Vagina (tissue), 2 donors: ENCODE measurements at places on chromosomes 12 and 14.

GRCh38 chr12:109768901-109769670 is 55.5 kb downstream of the FAM222A start:
- DNase-seq = peak; percentile 34

DNA sequence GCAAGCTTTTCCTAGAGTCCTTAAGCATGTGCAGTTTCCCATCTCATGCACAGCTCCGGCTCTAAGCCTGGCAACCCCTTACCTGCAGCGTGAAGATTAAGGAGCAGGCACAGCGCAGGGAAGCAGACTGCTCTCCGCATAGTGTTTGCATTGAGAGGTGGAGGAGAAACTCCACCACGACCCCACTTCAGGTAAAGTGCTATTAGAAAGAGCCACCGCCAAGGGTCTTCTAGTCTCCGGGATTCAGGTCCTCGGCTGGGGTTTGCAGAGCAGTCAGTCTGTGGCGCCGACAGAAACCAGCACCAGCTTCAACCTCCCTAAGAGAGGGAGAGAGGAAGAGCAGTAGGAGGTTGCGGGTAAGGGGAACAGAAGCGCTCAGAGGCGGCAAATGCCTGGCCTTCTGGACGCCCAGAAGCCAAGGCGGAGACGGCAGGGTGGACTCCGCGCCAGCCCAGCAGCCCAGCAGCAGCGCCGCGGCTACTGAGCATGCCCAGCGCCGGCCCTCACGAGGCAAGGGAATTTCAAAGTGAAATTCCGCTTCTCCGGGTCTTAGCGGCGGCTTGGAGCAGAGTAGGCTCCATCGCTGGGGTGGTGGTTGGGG is at the start of gene PTPRR:
PTPRR (minus strand) TSS at position 488 of the 601 bp plus-strand sequence; CDS start at position 140, 348 bp downstream.
- DNase-seq = no peak

DNA sequence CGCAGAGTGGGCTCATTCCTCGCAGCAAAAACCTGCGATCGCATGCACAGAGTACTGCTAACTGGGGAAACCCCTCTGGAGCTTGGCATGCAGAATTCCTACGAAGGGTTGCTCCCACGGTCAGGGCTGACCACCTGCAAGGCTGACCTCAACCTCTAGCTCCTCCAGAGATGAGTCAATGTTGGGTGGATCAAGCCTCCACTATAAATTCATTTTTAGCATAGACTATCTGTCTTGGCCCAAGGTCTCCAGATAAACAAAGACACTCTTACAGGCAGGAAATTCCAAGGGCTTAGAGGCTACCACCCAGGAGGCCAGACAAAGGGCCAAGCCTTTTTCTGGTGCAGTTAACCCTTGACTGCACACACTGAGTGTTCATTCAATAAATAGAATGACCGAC is 296.5 kb downstream of the TMEM132D start:
- DNase-seq = no peak

- DNase-seq = no peak
Observed at GRCh38 chr14:53591816-53592215, 364.8 kb downstream of the BMP4 start.

DNA sequence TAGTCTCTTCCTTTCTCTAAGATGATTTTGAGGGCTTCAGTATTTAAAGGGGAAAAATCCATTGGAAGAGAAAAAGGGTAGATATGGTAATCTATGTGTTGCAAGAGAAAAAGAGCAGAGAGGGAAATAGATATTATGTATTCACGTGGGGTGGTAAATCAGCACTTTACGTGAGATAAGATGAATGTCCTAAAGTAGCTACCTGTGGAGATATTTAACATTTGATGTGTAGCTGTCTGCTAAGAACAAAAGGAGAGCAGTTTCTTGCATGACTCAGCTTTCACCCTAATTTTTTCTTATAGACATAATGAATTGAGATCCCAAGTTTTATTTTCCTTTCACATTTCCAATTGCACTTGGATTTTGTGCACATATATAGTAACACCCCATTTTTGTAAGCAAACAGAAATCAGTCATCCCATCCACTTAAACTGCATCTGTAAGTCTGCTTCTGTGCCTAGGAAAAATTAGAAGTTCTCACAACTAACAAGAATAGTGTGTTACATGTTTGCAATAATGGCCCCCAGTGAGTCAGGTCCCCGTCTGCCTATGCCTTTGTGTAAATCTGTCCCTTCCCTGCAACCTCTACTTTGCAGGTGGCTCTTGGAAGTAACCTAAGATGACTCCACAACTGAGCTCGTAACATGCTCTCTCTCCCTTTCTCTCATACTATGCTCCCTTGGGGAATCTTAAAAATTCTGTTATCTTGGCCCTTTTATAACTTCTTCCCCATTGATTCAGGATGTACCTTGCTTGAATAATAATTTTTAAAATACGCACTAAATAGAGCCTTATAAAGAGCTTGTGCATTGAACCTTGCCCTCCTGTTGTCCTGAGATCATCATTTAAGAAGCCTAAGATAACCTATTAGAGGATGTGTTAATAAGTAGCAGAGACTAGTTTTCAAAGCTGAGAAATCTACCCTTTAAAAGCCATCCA is 3.7 kb downstream of the TMTC3 start:
- no peak for DNase-seq

GRCh38 chr14:70239802-70240201 is 51.1 kb upstream of the SLC8A3 start:
- DNase-seq = no peak

- peak; percentile 20 for DNase-seq
Observed at GRCh38 chr14:75375983-75376382, 51.8 kb upstream of the JDP2 start.

GRCh38 chr14:92436115-92436776 is 77.3 kb upstream of the RIN3 start:
- no peak for DNase-seq

DNA sequence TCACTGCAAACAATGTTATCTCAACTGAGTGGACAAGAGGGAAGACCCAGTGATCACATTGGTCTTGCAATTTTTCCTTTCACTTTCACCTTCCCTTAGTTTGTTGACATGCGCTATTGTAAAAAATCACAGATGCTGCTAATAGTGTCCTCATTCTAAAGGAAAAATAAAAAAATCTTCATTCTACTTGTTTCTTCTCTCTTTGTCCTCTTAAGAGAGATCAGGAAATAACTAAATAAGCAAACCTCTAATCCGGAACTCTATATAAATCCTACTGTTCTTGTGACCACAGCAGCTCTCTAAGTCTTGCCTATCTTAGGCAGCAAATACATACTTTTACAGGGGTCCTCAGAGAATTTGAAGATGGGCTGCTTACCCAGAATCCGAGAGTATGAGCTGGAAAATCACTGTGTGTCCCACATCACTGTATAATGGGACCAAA is 257.7 kb downstream of the NAV3 start:
- DNase-seq = no peak

- no peak for DNase-seq
Observed at GRCh38 chr12:121196902-121197301, 13.0 kb upstream of the P2RX4 start.

DNA sequence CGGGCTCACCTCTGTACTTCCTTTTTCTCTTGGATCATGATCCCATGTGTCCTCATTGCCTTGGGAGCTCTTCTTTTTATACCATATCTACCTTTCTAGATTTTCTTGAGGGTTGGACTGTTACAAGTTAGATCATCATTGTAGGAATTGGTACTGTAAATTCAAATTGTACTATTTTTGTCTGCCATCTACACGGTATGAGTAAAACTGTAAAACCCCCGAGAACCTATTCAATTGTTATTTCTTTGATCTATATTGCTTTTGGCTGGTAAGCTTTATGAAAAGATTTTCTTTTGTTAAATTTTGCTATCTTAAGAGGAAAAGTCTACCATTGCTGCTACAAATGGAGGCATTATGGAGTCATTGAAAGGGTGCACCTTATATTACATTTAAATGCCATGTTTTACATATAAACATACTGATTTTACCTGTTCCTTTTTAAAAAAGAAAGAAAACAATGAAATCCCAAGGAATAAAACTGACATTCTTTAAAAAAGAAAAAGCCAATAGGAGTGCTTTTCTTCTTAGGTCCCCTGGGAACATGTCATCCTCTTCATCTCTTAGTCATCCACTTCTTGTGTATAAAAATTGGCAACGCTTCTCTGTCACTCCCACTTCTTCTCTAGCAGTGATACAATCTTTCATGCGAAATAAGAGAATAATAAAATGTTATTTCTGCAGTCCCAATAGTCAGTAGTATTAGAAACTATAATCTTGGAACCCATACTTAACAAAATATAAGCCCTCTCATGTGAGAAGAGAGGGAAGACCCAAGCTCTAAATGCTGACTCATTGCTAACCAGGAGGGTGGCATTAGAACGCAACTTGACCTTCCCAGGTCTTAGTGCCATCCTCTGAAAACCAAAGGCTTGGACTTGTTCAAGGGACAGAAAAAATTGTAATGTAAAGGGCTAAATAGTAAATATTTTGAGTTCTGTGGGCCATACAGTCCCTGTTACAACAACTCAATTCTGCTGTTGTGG is 20.4 kb downstream of the RGS6 start:
- DNase-seq = no peak

DNA sequence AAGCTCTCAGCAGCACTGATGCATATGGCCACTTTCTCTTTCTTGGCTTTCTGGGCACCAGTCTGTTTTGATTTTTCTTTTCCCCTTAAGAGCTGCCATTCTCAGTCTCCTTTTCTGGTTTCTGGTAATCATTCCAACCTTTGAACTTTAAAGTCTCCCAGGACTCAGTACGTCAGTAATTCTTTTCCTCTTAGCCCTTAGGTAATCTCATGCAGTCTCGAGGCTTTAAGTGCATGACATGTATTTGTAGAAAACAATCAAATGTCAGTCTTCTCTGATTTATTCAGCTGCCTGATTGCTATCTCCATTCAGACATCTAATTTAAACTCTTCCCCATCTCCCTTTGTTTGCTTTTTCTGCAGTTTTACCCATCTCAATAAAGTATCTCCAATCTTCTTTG is 139.1 kb upstream of the PDZRN4 start:
- DNase-seq = no peak

GRCh38 chr14:88181072-88181471 is 142.0 kb downstream of the KCNK10 start:
- DNase-seq = no peak

- DNase-seq = no peak
Observed at GRCh38 chr14:93969082-93969828, 7.1 kb downstream of the ASB2 start.

GRCh38 chr14:105197211-105197641 is 16.1 kb upstream of the NUDT14 start:
- DNase-seq = no peak

DNA sequence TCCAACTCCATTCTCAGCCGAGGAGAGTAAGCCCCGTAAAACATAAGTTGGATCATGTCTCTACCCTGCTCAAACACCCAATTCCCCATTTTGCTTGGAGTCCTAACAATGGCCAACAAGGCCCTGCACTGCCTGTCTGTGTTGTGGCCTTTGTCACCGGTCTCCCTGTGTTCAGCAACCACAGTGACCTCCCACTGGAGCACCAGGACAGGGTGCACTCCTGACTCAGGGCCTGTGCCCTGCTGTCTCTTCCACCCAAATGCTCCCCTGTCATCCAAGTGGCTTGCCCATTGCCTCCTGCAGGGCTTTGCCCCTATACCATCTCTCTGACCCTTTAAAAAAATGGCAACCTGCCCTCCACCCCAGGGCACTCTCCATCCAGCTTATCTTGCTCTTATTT is 4.4 kb upstream of the KRT85 start:
- DNase-seq = no peak

- no peak for DNase-seq
Observed at GRCh38 chr14:30020271-30020670, 92.6 kb upstream of the PRKD1 start.

GRCh38 chr12:26319511-26319910 is 124.1 kb downstream of the SSPN start:
- no peak for DNase-seq
